ENCODE measurements at places on chromosomes 4 and X.

- no peak for DNase-seq
Observed at GRCh38 chr4:77881460-77882295, 19.0 kb downstream of the MRPL1 start.

DNA sequence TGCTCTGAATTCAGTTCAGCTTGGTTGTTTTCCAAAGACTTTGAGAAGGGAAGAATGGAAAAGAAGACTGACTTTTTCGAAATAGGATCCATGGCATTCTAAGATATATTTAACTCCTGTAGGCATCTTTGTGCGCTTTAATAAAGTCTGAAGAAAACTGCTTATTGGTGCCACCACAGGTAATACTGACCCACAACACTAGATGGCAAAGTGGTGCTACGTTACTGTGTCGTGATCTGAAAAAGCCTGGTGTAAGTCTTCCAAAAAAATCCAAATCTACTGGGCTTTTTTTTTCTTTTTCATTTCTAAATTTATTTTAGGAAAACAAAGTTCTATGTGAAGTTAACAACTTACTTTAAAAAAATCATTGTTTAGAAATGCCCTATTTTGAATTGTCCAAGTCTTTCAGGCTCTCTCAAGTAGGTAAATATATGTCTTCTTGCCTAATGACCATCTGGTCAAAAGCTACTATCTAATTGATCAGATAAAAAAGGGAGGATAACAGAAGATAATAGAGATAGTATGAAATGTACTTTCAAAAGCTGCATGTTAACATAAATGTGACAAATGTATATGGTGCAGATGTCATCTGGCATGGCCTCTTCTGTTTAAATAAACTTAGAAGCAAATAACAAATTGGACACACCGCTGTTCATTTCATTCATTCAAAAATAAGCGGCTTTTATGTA, 47.0 kb upstream of the MID1IP1 start:
- no peak for DNase-seq

- DNase-seq: no peak
Observed at GRCh38 chrX:154436983-154437752, at the start of gene GDI1. GDI1 (plus strand) TSS chrX:154437154; CDS start chrX:154437255, 101 bp downstream.

GRCh38 chr4:10054571-10055041, 33.3 kb upstream of the SLC2A9 start:
- DNase-seq: no peak

- no peak for DNase-seq
Observed at GRCh38 chr4:15864651-15865566, 73.6 kb downstream of the FGFBP1 start.

DNA sequence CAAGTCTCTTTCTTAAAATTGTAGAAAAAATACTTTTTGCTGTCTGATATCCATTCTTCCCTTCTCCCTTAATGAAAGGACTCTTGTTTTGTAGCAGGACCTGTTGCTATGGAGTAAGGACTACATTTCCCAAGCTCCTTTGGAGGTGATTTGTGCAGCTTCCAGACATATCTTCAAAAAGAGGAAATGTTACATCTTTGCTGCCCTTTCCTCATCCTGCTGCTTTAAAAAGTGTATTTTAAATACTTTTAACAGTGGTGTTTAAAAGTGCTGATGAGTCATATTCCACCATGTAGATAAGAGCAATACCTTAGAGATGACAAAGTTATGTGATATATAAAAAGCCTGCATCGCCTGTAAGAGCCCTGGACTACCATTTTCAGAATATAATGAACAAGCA, 98.7 kb downstream of the CFAP299 start:
- no peak for DNase-seq

DNA sequence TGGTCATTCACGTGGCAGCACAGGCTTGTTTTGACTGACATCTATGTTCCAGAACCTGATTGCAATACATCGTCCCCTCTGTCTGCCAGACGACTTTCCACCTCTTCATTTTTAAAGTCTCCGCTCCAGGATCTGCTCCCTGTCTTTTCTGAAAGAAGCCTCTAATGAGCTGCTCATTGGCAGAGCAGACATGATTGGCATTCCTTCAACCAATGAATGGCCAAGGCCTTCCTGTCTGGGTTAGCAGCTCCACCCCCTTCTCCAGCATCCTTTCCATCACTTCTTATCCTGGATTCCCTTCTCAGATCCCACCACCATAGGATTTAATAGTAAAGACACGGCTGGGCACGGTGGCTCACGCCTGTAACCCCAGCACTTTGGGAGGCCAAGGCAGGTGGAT, 202.7 kb upstream of the KLF3 start:
- DNase-seq: no peak

GRCh38 chr4:112515198-112516065, 548 bp downstream of the NEUROG2 start:
- no peak for DNase-seq

GRCh38 chr4:1939664-1940509, 68.7 kb downstream of the NSD2 start:
- no peak for DNase-seq

DNA sequence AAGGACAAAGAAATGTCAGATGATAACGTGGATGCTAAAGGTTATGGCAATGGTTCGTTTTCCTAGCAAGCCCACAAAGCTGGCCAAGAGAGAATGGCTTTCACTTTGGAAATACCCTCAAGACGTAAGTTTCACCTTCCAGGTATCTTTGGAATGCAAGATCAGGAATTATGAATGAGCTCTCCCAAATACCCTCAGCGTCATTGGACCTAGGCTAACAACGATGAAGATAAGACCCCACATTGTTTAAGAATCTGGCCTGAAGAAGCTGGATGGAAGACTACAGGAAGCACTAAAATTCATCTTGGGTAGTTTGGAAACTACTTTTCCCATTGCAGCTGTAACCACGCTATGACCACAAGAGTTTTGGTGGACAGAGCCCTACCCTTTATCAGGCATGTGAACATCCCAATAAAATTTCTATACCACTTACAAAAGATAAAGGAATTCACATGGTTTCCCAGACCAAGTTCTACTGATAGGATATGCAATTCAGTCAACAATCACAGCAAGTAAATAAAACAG, 111.9 kb downstream of the KDR start:
- DNase-seq: no peak

DNA sequence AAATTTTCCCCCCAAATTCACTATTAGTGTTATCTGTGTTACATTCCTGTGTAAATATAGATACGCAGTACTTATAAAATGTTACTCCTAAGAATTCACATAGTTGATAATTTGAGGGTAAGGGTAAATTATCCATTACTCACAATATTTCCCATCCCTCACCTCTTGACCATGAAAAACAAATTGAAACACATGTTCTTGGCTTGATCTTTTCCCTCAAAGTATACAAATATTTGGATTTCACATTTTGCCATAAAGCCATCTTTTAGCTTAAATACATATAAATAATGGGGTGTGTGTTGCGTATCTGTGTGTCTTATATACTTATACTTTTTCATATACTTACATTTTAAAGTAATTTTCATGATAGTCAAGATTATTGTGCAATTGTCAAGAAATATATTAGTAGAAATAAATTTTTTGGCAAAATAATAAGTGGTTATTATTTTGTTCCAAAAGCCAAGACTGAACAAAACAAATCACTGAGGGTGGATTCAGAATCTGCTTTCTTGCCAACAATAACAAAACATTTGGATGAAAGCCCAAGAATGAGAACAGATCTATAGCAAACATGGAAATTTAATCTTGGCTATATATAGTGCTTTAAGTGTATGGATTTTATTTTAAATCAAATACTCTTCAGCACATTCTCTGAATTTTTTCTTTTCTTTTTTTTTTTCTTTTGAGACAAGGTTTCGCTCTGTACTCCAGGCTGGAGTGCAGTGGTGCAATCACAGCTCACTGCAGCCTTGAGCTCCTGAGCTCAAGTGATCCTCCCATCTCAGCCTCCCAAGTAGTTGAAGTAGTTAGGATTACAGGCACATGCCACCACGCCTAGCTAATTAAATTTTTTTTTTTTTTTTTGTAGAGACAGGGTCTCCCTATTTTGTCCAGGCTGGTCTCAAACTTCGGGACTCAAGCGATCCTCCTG, 48.5 kb upstream of the PRSS48 start:
- no peak for DNase-seq

- DNase-seq: no peak
Observed at GRCh38 chr4:13601048-13601447, 26.5 kb downstream of the BOD1L1 start.

- no peak for DNase-seq
Observed at GRCh38 chr4:53800741-53801140, 209.5 kb upstream of the LNX1 start.

GRCh38 chrX:10450229-10450958, 170.0 kb downstream of the MID1 start:
- DNase-seq: no peak

- no peak for DNase-seq
Observed at GRCh38 chrX:71214604-71215337, 8.3 kb upstream of the GJB1 start.

GRCh38 chr4:168486912-168487281, 6.6 kb upstream of the DDX60L start:
- DNase-seq: no peak

DNA sequence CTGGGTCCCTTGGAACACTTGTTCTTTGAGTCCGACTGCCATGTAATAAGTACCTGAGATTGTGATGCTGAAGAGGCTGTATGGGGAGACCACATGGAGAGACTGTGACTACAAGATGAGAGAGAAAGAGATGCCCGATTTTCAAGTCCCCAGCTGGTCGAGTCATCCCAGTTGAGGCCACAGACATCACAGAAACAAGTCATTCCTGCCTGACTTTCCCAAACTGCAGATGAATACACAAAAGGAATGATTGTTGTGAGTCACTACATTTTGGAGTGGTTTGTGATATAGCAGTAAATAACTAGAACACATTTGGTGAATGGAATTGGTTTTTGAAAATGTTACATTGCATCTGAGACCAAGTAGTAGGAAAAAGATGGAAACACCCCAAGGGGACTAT, 9.0 kb upstream of the YIPF7 start:
- DNase-seq: no peak

GRCh38 chr4:141575884-141576283, 60.5 kb upstream of the IL15 start:
- no peak for DNase-seq

DNA sequence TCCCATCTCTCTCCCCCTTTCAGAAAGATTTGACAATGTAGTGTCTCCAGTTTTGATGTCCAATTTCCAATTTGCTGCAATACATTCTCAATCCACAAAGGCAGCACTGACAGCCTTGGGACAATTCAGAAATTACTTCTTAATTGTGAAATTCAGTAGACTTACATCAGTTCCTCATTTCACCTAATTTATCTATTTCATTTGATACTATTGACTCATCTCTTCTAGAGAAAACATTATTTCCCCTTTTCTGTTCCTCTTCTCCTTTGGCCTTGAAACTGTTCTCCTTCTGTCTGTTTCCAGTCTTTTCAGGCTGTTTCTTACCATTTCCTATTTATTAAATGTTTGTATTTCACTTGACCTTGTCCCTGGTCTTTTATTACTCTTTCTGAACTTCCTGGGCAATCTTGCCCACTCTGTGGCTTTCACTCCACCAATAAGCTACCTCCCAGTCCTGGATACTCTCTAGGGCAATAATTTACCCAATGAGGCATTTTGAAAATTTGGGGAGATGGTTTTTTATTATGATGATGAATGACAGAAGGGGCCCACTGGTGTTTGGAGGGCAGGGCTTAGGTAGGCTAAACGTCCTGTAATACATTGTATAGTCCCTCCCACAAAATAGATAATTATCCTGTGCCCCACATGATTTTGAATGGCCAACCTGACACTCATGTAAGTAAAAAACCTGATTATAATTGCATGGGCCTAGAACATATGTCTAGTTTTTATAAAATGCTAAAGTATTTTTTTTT, 498.0 kb upstream of the BOD1L1 start:
- no peak for DNase-seq

GRCh38 chrX:39903343-39903742, 194.4 kb downstream of the BCOR start:
- no peak for DNase-seq

DNA sequence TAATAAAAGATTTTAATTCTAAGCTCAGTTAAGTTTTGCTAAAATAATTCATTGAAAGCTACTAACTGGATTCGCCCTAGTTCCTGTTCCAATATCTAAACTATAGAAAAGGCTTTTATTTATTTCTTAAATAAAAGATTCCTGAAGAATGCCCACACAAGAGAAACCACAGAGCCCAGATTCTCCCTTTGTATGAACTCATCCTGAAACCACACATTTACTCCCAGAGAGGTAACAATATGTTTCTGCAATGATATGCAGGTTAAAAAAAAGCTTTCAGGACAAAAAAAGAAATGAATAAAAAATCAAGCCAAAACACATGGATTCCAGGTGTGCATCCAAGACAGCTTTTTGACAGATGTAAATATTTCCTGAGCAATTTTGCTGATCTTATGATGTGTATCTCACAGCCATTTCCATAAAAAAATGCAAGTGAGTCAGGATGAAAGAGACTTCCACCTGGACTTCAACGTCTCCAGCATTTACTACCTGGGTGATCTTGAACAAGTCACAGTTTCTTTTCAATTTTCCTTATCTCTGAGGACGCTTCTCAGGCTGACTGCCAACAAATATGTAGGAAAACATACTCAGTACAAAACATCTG, 234.4 kb upstream of the FAT1 start:
- no peak for DNase-seq

- no peak for DNase-seq
Observed at GRCh38 chrX:17226736-17227135, 148.3 kb upstream of the NHS start.

DNA sequence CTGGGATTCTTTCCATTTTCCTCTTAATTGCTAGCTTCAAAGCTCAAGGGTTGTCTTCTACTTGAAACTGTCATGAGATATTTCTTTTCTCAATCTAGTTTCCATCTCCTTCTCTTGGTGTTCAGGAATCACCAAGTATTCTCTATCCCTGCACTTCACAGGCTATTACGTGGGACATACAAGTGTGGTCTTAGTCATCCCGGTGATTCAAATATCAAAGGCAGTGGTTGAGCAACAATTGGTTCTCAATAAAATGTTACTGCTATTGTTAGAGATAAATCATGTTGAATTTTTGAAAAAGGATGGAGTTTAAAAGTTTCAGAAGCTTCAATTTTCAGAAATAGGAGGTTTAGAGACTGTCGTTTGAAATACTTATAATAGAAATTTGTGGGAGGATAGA, 812.9 kb downstream of the FSTL5 start:
- DNase-seq: no peak

GRCh38 chr4:677431-678293, 3.3 kb downstream of the MYL5 start:
- no peak for DNase-seq

DNA sequence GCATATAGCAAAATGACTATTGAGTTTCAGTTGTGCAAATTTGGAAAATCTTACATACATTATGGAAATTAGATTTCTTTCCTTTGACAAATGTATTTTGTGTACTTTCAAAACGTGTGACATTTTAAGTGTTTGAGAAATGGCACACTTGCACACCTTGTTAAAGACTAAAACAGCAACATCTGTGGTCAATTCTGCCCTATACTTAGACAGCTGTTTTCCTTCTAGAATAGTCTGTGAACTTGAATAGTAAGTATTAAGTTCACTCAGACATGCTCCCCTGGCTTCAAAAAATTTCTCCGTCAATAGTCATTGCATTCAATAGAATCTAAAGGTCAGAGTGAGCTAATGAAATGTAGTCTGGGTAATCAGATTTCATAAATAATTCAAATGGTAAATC, 21.7 kb upstream of the TBC1D9 start:
- no peak for DNase-seq

GRCh38 chr4:187485676-187486075, 509.9 kb upstream of the ZFP42 start:
- no peak for DNase-seq

GRCh38 chrX:71586929-71587328, 8.7 kb downstream of the GCNA start:
- DNase-seq: no peak

GRCh38 chrX:74389016-74389722, 32.1 kb upstream of the SLC16A2 start:
- no peak for DNase-seq

- DNase-seq: no peak
Observed at GRCh38 chrX:112218388-112218787, 135.8 kb upstream of the TRPC5 start.

Measured in stimulated activated CD8-positive, alpha-beta memory T cell treated with anti-CD3 and anti-CD28 coated beads, Interleukin-7, amount 100 ng/mL, for 1 hour (primary cell).